GM12878 (cell line): ENCODE measurements at places on chromosomes 3 and 15. TPM values are rescaled to one million over a fixed set of nuclear protein-coding genes. Genes with fewer than 3 reads are reported as not detected.

ZNF80 gene
- not detected in 2 replicates for total RNA-seq

CCDC191 gene
- 1.5 and 1.7 TPM in 2 replicates for total RNA-seq

ZNF660 gene
- total RNA-seq: 2.4 and 2.9 TPM in 2 replicates

LRRIQ4 gene
- total RNA-seq: 0.15 and 0.21 TPM in 2 replicates

MUSTN1 gene
- 0.51 and 1.2 TPM in 2 replicates for total RNA-seq

CCDC54 gene
- not detected in 2 replicates for total RNA-seq

SAMMSON gene
- total RNA-seq: not detected in 2 replicates

DNA sequence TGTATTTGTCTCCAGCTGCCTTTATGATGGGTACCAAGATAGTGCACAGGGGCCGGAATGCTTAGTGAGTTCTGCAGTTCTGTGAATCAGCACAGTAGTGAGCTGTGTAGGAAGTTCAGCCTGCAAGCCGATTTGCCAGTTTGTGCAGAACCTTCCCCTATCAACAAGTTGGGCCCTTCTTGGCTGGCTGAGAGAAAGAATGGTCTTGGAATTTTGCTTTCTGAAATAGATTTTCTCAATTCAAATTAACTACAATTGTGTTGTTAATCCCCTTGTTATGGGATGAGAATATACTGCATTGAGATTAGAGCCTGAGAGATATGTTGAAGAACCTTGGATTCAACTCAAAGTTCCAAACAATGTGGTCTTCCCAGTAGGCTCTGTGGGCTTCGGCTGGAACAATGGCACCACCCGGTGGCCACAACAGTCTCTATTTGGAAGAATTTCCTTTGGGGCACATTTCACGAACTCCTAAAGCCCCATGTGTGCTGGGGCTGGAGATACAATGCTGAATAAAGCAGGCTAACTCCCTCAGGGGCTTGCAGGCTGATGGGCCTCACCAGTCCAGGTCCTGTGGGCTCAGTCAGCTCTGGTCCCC lies 59.1 kb downstream of the TRIM42 start:
- no peak for DNase-seq

DNA sequence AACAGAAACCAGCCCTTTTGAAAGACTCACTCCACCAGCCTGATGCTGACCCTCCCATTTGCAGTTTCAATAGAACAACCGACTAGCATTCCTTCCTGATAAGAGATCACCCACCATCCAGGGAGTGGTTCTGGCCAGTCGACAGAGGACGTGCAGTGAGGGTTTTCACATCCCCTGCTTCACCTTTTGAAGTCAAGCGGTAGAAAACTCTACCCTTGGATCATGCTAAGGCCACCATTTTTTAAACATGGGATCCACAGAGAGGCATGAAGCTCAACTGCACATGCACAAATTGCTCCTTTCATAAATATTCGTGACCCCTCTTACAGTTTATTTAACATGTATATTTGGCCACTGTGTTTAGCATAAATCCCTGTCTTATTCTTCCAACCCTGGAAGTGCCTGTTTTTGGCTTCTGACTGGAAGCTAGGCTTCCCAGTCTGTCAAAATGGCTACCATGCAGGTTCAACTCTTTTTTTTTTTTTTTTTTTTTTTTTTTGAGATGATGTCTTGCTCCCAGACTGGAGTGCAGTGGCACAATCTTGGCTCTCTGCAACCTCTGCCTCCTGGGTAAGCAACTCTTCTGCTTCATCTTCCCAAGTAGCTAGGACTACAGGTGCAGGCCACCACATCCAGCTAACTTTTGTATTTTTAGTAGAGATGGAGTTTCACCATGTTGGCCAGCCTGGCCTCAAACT lies 1.0 kb upstream of the THUMPD3 start:
- DNase-seq: no peak

DNA sequence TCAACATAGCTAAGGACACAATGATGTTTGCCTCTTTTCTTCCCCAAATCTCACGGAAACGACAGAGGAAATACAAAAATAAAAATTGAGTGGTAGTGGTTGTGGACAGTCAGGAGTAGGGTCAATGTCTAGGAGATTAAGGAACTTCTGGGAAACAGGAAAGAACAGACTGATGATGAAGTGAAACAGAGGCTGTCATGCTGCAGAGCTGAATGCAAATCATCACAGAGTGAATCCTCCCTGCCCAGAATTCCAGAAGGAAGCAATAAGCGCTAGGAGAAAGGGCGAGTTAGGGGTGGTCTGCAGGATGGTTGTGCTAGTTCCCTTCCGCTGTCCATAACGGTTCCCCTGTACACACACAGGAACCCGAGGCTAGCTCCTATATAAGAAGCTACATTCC lies 64.7 kb upstream of the POMGNT2 start:
- no peak for DNase-seq

GRCh38 chr3:187594272-187594671 lies 75.9 kb downstream of the SST start:
- no peak for DNase-seq

DNA sequence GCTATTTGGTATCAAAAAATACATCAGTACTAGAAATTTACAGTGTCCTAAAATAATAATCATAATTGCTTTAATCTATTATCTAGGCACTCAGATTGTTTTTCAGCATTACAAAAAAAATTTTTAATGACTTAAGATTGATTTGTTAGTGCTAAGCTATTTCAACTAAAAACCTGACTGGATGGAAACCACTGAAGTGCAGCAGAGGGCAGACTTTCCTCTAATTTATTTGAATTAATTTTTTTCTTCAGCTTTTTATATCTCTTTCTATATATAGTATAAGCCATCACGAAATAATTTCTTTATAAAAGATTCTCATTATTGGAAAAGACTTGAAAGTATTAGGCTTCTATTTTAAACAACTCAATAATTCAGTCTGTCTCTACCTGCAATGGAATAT lies 131.4 kb downstream of the IQCH start:
- no peak for DNase-seq

DNA sequence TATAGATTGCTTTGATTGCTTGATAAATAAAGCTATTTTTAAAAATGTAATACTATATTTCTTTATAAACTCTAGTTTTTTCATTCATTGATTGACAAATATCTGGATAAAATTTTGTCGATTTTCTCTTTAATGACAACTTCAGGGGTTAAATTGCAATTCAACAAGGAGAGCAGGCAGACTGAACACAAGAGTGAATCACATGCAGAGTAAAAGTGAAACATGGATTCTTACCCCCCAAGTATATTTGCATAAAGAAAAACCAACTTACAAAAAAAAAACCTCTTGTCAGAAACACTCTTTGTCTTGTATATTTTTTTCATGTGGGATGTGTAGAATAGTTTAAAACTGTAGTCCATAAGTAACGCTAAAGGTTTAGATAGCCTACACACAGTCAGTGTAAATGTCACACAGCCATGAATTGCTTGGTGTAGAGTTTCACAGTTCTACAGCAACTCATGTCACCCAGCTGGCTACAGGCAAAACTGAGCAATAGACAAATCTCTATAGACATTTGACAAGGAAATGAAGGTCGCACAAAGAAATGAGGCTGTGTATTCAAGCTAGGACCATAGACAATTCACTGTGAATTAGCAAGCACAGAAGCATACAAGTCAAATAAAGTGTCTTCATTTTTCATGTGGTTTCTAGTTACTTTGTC lies 141.6 kb downstream of the THRB start:
- DNase-seq: no peak

DNA sequence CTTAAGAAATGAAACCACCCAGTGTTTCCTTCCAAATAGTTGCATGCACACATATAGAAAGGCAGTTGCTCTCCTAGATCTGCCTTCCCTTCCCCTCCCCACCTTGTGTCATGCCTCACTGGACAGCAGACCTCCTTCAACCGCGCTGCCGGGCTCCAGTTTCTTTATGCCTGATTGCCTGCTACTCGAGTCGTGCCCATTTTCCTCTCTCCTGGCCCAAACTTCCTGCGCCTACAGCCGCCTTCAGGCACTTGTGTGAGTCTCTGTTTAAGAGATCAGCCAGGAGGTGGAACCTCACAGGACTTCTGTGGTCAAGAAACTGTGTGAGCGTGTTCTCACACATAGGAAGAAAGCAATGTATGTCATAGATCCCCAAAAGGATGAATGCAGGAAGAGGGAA lies 8.8 kb upstream of the FAM107A start:
- no peak for DNase-seq

- no peak for DNase-seq
Observed at GRCh38 chr15:57138349-57138788, 219.9 kb downstream of the TCF12 start.

- no peak for DNase-seq
Observed at GRCh38 chr3:30508339-30508738, 98.1 kb upstream of the TGFBR2 start.

GRCh38 chr3:183541235-183541655 lies 14.3 kb downstream of the KLHL6 start:
- DNase-seq: no peak

DNA sequence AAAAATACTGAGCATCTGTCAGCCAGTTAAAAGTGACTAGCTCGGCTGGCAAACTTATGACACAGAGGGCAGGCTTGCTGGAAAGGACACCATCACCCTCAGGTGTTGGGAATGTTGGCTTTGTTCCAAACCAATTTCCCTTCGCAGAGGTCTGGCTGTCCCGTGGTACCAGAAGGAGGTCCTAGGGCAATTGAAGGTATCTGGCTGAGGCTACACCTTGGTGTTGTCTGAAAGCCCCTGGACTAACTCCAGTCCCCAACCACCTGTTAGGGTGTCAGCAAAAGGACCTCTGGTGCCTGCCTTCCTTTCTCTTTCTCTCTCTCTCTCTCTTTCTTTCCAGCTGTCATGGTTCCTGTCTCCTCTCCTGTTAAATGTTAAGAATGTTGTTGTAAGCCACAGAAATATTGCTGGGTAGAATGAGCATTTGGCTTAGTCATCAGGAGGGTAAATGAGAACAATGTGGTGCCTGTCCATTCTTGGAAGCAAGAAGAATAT lies 12.5 kb downstream of the PRR20G start:
- DNase-seq: no peak

DNA sequence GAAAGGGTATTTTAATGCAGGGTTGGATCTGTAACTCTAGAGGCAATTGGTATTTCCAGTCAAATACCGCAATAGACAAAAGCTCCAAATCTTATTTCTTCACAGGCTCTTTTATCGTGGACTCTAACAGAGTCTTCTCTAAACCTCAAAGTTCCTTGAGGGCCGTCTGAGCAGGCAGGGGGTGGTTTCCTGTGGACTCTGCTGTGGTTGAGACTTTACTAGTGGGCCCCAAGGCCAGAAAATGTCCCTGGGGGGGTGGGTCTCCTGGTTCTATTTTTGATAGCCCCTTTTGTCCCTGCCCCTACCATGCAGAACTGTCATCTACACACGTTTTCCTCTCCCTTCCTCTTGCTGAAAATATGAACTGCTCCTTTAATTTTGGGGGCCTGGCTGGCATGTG lies 80.1 kb downstream of the ASB7 start:
- no peak for DNase-seq
